Thoracic aorta (tissue), 2 donors: ENCODE measurements at places on chromosomes 6 and 20.

DNA sequence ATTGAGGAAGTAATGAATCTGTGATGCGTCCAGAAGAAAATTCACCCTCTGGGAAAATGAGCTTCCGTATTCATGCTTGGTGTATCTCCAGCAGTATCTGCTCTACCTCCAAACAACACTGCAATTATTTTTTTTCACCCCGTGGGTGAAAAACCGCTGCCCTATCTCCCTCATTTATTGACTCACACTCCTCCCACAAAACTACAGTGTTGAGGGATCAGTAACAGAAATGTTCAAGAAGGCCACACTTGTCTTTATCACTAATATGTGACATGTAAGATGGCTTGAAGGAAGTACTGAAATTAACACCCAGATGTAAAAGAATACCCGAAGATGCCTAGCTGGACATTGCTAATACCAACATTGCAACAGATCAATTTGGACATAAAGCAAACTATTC is 4.9 kb upstream of the TBX18 start:
- DNase-seq = no peak

GRCh38 chr6:44108471-44108870 is 18.8 kb downstream of the MRPL14 start:
- no peak for DNase-seq

DNA sequence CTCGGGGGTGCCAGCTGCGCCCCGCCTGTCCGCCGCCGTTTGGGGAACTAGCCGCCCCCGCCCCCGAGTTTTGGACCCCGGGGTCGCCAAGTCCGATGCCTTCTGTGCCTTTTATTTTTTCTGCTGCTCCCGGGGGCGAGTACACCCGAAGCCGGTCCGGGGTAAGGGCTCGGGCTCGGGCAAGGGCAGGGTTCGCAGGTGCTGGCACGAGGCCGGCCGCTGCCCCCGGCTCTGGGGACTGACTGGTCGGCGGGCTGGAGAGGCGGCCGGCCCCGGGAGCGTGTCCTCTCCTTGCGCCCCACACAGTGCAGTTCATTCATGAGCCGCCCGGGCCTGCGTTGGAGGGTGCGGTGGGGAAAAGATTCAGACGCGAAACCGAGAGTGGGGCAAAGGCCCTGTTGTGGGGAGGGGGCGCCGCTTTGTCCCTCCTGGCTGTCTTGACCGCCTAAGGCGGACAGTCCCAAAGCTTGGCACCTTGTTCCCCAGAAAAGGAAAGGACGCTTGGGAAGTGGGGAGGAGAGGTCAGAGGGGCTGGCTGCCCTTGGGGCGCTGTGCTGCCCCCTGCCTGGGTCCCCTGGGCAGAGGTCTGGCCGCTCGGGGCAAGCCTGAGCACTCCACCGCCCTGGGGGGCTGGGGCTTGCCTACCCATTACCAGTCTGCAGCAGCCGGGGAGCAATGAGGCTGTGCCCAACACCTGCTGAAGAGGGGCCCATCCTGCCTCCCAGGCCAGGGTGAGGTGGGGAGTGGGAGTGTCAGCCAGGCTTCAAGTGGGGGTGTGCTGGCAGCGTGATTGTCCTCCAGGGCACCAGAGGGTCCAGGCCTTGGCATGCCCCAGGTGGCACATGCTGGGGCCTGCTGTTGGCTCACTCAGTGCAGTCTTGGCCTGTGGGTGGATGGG is 915 bp downstream of the TMEM63B start:
- no peak for DNase-seq

DNA sequence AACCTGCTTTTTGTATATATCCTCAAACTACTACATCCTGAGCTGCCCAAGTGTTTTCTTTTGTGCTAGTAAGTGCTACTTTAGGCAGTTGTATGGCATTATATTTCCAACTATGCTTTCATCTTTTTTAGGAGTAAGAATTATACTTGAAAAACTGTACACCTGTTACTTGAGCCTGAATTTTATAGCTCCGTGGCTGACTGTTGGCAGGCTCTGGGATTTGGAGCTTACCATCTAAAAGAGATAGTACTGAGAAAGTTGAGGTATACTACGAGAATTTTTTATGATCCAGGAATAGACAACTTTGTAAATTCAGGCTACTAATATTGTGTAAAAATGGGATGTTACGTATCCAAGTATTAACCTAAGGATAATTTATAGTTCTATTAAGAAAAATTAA is 32.4 kb downstream of the RNF217 start:
- no peak for DNase-seq

DNA sequence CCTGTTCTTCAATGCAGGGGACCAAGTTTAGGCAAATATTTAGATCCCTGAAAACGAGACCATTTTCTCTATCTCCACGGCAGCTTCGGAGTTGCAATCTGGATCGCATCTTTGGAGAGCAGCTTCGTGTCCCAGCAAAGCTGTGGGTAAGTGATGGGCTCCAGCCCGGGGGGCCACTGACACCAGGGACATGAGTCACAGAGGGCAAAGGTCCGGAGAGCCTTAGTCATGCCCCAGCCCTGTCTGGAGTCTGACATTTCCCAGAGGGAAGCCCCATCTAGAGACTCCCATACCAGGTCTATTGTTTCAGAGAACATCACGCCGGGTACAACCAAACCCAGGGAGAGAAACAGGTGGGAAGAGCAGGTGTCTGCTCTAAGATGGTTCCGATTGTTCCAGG is 95.9 kb downstream of the NFATC2 start:
- DNase-seq = no peak

DNA sequence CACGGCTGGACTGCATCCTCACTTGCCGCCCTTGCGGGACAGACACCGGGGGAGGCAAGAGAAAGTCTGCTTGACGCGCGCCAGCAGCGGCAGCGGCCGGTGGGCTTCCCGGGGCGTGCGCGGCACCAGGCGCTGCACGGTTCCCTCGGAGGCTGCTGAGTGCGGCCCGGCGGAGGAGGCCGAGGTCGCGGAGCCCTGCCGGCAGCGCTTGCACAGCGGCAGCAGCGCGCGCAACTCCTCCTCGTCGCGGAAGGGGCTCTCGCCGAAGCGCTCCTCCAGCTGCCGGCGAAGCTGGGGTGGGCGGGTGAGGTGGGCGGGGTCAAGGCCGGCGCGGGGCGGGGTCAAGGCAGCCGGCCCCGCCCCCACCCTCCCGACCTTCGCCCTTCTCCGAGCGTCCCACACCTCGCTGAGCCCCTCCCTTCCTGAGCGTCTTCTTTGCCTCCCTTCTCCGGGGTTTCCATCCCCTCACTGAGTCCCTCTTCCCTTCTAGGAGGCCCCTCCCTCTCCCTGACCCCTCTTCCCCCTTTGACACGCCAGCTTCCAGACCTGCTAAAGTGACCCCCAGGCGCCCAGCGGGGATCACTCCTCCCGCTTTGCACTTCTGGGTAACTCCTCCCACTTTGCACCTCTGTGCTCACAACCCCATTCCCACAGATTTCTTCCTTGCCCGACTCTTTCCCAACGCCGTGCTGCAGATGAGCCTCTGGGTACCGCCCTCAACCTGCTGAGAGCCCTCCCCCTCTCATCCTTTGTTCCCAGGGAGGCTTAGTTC is 8.8 kb downstream of the DUSP15 start:
- DNase-seq = no peak

GRCh38 chr20:13819885-13820645 is 35.2 kb downstream of the NDUFAF5 start:
- no peak for DNase-seq

GRCh38 chr6:53436526-53437303 is 88.0 kb upstream of the ELOVL5 start:
- no peak for DNase-seq

GRCh38 chr20:25859649-25860530 is 163.2 kb upstream of the ZNF337 start:
- no peak for DNase-seq

GRCh38 chr6:158270389-158271127 is 41.7 kb upstream of the TULP4 start:
- DNase-seq = no peak

GRCh38 chr20:33051333-33051732 is 2.4 kb upstream of the BPIFB3 start:
- no peak for DNase-seq

GRCh38 chr20:50548396-50548795 is 38.2 kb downstream of the PTPN1 start:
- DNase-seq = no peak

GRCh38 chr6:89146718-89147700 is 1.2 kb downstream of the PM20D2 start:
- DNase-seq = no peak
